Inflammatory macrophage treated with lipopolysaccharide for 1 hour (primary cell): ENCODE measurements at places on chromosomes 6 and 20.

DNA sequence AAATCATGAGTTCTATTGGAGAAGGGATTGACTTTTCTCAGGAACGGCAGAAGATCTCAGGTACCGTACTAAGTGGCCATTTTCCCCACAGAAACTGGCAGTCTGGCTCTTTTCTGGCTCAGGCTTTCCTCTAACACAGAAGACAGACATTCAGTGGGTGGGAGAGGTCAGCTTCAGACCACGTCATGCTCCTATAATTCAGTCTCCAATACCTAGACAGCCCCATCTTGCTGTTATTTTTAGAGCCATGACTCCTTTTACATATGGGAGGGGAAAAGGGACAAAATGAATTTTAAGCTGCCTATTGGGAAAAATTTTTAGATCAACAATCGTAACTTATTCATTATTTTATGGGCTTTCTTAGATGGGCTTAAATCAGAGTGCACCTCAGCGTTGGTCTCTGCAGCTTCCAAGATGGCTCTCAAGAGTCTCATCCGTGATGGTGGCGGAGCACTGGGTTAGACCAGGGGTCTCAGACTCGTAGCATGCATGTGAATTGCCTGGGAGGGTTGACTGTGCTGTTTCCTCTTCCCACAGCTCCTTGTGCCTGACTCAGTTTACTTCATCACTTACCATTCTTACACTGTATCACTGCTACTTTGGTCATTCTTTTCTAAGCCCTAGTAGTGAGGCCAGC, 86.9 kb downstream of the TCP11 start:
- DNase-seq = no peak

GRCh38 chr6:109655761-109656262, 35.2 kb downstream of the AK9 start:
- no peak for DNase-seq

- no peak for DNase-seq
Measured at GRCh38 chr6:22409486-22409885, 112.7 kb upstream of the PRL start.

DNA sequence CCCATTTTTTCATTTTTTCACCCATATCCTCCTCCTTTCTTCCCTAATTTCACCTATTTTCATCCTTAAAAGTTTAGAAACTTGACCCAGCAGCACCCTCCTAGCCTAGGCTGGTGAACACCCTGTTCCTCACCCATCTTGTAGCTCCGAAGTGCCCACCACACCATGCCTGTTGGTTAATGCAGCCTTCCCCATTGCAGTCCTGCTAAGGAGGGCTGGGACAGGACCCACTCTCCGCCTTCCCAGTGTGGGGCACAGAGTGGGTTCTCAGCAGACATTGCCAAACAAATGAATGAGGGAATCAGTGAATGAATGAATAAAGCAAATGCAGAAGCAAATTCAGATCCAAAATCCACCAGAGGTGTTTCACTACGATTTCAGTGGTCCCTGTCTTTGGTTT, 45.7 kb downstream of the CTCFL start:
- DNase-seq = no peak

- peak; percentile 13 for DNase-seq
Measured at GRCh38 chr20:56552911-56553629, 20.0 kb downstream of the FAM209B start.

DNA sequence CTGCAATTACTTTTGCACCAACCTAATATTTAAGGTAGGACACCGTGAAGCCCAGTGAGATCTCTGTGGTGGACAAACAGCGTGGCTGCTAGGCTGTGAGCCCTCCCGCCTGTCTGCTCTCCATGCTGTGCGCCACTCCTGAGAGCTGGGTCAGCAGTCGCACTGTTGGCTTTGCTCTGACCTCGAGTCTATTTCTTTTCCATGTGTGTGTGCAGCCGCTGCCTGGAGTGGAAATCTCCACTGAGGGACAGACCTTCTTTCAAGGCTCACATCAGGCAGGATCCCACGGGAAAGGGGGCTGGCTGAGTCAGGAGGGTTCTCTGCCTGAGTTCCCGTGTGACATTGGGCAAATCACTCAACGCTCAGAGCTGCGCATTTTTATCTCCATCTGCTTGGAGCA, 27.1 kb downstream of the RIPOR3 start:
- DNase-seq = no peak

DNA sequence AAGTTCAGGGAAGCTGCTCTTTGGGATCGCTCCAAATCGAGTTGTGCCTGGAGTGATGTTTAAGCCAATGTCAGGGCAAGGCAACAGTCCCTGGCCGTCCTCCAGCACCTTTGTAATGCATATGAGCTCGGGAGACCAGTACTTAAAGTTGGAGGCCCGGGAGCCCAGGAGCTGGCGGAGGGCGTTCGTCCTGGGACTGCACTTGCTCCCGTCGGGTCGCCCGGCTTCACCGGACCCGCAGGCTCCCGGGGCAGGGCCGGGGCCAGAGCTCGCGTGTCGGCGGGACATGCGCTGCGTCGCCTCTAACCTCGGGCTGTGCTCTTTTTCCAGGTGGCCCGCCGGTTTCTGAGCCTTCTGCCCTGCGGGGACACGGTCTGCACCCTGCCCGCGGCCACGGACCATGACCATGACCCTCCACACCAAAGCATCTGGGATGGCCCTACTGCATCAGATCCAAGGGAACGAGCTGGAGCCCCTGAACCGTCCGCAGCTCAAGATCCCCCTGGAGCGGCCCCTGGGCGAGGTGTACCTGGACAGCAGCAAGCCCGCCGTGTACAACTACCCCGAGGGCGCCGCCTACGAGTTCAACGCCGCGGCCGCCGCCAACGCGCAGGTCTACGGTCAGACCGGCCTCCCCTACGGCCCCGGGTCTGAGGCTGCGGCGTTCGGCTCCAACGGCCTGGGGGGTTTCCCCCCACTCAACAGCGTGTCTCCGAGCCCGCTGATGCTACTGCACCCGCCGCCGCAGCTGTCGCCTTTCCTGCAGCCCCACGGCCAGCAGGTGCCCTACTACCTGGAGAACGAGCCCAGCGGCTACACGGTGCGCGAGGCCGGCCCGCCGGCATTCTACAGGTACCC, at the start of gene ESR1:
Gene ESR1 (plus strand): TSS at position 170 of the 858 bp plus-strand sequence. CDS start 231 bp downstream, at position 401.
- DNase-seq = no peak

DNA sequence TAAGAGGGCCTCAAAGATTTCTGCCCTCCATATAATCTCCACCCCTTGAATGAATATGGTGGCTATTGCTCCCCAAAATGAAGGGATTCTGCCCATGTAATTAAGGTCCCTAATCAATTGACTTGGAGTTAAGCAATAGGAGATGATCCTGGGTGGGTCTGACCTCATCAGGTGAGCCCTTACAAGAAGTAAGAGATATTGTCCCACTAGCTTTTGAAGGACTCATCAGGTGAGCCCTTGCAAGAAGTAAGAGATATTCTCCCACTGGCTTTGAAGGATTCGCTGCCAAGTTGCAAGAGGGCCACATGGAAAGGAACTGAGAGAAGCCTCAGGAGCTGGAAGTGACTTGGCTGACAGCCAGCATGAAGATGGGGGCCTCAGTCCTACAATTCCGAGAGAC, 103.4 kb downstream of the BMP7 start:
- DNase-seq = no peak

DNA sequence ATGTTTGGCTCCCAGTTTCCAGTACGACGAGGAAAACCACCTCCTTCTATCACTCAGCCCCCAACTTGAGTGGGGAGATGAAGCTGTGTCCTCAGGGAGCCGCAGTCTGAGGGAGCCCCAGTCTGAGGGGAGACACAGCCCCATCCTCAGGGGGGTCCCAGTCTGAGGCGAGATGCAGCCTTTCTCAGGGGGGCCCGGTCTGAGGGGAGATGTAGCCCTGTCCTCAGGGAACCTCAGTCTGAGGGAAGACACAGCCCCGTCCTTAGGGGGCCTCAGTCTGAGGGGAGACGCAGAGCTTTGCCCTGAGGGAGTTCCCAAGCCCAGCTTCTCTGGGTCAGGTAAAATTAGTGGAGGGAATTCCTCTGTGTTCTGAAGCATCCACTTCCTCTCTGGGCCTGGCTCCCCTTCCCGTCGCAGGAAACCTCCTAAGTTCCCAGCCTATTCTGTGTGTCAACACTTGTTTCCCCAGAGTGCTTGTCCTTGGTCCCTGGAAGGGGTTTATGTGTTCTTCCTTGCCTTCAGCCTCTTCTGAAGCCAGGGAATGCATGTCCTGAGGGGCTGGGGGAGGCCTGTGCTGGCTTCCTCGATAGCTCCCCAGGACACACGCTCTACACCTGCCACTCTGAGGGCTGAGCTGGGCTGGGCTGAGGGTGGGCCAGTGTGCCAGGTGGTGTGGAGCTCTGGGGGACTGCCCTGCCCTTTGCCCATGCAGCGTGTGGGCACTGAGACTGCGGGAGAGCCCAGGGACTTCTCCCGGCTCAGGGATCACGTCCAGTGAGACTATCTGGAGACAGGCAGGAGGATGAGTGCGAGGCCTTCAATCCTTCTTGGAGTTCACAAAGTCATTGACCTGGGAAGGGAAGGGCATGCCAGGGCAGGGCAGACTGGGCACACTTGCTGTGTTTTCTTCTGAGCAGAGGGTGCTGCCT, 55.4 kb downstream of the VEGFA start:
- DNase-seq = no peak

- no peak for DNase-seq
Measured at GRCh38 chr6:71203206-71203605, 85.4 kb upstream of the OGFRL1 start.

GRCh38 chr20:42567409-42567808, 622.3 kb downstream of the PTPRT start:
- no peak for DNase-seq

DNA sequence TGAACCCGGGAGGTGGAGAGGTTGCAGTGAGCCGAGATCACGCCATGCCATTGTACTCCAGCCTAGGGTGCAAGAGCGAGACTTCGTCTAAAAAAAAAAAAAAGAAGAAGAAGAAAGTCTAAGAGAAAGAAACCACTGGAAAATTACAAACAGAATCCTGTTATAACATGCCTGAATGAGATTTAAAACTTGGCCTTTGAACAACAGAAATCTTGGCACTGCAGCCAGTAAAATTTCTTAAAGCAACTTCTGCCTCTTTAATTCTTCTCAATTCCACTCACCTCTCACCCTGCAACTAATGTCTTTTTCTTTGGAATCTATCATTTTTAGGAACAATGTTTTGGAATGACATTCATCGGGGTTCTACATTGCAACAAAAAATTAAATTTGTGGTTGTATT, 26.3 kb downstream of the PM20D2 start:
- no peak for DNase-seq

DNA sequence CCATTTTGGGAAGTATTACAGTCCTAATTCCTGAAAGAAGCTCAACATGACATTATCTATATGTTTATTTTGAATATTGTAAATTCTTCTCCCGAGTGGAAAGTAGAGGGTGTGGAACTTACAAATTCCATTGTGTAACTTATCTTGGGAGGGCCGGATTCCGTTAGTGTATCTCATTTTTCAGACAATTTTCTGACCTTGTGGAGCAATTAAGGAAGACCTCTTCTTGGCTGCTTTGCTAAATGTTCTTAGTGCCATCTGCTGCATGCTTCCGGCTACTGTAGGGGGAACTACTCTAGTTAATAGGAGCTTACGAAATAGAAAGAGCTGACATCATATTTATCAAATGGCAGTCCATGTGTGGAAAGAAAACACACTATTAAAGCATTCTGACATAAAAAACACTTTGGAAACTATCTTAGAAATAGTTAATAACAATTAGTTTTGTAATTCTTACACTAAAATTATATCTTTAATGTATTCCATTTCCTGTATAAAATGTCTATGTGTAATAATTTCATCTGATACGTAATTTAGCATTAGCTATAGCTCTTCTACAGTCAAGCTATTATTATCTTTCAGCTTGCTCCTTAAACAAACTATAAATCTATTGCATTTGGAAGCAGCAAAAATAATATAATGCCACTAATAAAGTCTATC, 41.5 kb upstream of the KCNQ5 start:
- DNase-seq = peak; percentile 75

- DNase-seq = no peak
Measured at GRCh38 chr6:19839788-19840187, 2.6 kb downstream of the ID4 start.

GRCh38 chr6:28794175-28795002, 129.4 kb downstream of the TRIM27 start:
- DNase-seq = no peak

- no peak for DNase-seq
Measured at GRCh38 chr6:34689742-34690141, 6.8 kb downstream of the ILRUN start.

- DNase-seq = no peak
Measured at GRCh38 chr6:163543321-163543720, 128.8 kb downstream of the QKI start.

- no peak for DNase-seq
Measured at GRCh38 chr6:49504666-49505065, 4.9 kb downstream of the GLYATL3 start.

- no peak for DNase-seq
Measured at GRCh38 chr20:47648943-47649342, 136.3 kb downstream of the SULF2 start.

GRCh38 chr6:42093582-42094329, 43.4 kb downstream of the TAF8 start:
- no peak for DNase-seq

DNA sequence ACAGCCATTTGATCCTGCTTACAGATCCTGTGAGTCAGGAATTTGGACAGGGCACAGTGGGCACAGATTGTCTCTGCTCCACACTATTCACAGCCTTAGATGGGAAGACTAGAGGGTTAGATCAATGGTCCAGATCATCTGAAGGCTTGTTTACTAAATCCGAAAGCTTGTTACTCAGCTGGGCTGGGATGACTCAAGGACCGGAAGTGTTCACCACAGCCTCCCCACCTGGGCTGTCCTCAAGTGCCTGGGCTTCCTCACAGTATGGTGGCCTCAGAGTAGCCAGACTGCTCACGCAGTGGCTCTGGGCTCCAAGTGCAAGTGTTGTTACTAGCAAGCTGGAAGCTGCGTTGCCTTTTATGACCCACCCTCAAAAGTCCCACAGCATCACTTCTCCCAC, 75.4 kb upstream of the INSM1 start:
- no peak for DNase-seq

DNA sequence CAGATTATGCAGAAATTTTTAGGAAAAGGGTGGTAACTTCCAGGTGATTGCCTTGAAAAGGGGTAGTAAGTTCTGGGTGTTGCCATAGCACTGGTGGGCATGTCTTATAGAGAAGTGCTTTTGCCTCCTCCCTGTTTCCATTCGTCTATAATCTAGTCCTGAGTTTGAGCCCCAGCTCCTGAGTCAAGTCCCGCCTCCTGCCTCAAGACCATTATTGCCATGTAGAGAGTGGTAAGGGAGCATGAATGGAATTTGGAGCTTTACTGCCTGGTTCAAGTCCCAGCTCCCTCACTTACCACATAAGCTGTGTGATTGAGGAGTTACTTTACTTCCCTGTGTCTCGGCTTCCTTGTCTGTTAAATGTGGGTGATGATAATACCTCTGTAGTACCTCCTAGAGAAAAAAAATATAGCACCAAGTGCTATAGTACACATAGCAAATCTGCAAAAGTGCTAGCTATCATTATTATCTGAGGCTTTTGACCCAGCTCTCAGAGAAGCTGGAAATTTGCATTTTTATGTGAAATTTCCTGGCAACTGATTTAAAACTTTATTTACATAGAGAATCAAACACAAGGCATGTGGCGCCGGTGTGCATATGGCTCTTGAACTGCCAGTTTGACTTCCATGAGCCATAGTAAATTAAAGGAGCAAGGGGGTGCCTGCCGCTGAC, 36.0 kb downstream of the TGM6 start:
- no peak for DNase-seq
